ENCODE measurements at places on chromosomes 7 and 10.

- no peak for DNase-seq
Observed at GRCh38 chr7:50211130-50212015, 93.1 kb upstream of the IKZF1 start.

DNA sequence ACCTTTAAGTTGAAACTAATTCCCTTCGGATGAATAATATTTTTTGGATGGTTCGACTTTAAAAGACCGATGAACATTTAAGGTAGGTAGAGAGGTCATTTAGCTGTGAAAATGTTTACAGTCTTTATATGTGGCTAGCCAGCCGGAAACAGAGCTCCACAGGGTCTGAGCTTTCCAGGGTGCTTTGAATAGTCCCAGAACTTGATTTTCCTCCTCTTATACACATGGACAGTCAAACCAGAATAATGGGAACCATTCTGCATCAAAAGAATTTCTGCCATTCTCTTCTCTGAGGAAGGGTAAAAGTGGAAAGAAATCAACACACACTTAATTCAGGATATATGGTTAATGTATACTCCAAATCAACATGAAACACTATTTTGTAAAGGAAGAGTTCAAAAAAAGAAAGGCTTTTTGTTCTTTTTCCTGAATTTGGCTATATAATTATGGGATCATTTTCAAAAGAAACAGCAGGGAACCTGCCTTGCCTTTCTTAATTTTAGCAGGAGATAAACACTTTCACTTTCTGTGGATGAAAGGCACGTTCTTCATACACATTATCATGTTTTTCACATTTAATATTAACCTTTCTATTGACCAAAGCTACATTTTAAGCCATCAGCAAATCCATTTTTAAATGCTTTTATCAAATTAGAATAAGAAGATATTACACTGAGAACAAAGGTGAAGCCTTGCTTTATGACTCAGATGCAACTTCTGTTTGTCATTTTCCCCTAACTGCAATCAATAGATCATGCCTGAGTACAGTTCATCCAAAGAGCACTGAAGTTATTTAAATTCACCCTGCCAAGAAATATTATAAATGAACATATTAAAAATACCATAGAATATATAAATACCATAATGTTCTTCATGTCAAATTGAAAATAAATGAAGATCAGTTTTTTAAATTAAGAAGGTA lies 307.3 kb downstream of the THSD7A start:
- DNase-seq: no peak

GRCh38 chr10:114537736-114538135 lies 120.3 kb downstream of the ABLIM1 start:
- DNase-seq: no peak

GRCh38 chr10:77592510-77592909 lies 45.1 kb downstream of the KCNMA1 start:
- no peak for DNase-seq

- no peak for DNase-seq
Observed at GRCh38 chr7:117279931-117280557, 42.8 kb downstream of the WNT2 start.

- no peak for DNase-seq
Observed at GRCh38 chr7:86925221-86925620, 134.2 kb downstream of the ELAPOR2 start.

- no peak for DNase-seq
Observed at GRCh38 chr7:137169282-137169698, 174.2 kb downstream of the PTN start.

GRCh38 chr7:132298790-132299189 lies 277.5 kb downstream of the PLXNA4 start:
- DNase-seq: no peak

DNA sequence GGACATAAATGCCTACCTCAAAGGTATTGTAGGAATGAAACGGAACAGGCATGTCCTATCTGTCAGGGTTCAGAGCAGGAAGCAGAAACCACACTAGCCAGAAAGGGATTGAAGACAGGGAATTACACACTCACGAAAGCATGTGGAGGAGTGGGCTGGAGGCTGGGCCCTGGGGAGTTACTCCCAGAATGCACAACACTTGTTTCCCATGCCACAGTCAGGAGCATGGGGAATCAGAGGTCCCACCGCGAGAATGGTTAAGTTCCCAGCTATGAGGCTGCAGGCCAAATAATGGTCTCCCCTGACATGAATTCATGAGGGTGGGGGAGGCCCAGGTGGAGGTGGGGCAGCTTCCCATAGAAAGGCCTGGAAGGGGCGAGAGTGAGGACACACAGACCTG lies 212.7 kb downstream of the HERPUD2 start:
- DNase-seq: no peak

GRCh38 chr7:82275342-82275741 lies 168.2 kb downstream of the CACNA2D1 start:
- DNase-seq: no peak

- no peak for DNase-seq
Observed at GRCh38 chr7:150938566-150938965, 39.6 kb downstream of the KCNH2 start.

- peak; percentile 29 for DNase-seq
Observed at GRCh38 chr7:5375925-5376324, 47.7 kb downstream of the TNRC18 start.

GRCh38 chr7:139317939-139318505 lies 23.1 kb upstream of the FMC1 start:
- no peak for DNase-seq

DNA sequence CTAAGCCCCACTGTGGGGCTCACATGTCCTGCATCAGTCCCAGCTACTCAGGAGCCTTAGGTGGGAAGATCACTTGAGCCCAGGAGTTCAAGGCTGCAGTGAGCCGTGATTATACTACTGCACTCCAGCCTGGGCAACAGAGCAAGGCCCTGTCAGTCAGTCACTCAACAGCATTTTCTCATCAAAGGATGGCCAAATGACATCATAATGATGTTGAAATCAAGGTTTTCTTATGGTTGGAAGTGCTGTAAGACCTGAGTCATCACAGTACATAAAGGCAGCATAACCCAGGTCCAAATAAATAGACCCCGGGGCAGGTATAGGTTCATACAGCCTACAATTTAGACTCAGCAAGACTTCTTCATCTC lies 341.1 kb downstream of the PARD3 start:
- DNase-seq: no peak

DNA sequence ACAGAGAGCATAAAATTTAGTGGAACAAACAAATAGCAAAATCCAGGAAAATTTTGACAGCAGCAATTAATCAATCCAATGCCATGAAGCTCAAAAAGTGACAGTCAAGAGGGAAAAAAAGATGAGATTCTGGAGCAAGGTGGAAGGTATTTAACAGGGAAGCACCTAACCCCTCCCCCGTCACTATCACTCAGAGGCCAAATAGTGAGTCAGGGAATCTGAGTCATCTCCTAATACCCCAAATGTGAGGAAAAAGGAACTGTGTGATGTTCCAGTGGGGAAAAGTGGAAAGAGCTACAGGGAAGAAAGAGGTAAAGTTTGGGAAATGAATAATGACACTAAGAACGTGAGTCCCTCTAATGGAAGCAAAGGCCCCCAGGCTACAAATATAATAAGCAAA lies 113.2 kb upstream of the PHF14 start:
- no peak for DNase-seq

GRCh38 chr10:121168545-121169216 lies 317.5 kb downstream of the WDR11 start:
- no peak for DNase-seq

- DNase-seq: no peak
Observed at GRCh38 chr7:108592646-108593201, 23.1 kb downstream of the DNAJB9 start.

DNA sequence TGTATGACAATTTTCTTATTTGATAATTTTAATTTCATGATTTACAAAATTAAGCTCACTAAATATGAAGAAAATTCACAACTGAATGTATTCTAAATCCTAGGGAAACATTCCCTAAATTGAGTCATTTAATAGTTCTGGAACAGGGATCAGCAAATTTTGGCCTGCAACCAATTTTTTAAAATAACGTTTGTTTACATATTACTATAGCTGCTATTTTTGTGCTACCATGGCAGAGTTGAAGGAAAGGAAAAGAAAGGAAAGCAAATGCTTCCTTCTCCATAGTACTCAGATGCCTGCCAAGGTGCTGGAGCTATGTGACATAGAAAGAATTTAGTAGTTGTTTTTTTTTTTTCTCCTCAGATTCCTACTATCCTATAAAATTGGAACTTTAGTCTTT lies 1307.7 kb upstream of the LRRTM3 start:
- DNase-seq: no peak

DNA sequence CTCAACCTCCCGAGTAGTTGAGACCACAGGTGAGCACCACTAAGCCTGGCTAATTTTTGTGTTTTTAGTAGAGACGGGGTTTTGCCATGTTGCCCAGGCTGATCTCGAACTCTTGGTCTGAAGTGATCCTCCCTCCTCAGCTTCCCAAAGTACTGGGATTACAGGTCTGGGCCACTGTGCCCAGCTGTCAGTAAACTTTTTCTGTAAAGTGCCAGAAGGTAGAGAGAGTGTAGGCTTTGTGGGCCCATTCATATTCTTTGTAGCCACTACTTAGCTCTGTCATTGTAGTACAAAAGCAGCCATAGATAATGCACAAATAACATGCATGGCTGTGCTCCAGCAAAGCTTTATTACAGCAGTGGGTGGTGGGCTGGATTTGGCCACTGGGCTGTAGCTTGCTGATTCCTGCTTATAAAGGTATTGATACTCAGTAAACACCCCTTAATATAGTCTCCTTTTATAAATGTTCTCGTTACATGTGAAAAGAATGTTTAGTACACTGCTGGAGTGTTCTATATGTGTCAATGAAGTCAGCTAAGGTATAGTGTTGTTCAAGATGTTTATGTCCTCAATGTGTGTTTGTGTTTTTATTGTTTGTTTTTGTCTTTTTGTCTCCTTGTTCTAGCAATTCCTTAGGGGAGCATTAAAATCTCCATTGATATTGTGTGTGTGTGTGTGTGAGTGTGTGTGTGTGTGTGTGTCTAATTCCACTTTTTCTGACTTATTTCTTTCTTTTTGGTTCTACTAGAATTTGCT lies 644.7 kb upstream of the DPP6 start:
- no peak for DNase-seq

DNA sequence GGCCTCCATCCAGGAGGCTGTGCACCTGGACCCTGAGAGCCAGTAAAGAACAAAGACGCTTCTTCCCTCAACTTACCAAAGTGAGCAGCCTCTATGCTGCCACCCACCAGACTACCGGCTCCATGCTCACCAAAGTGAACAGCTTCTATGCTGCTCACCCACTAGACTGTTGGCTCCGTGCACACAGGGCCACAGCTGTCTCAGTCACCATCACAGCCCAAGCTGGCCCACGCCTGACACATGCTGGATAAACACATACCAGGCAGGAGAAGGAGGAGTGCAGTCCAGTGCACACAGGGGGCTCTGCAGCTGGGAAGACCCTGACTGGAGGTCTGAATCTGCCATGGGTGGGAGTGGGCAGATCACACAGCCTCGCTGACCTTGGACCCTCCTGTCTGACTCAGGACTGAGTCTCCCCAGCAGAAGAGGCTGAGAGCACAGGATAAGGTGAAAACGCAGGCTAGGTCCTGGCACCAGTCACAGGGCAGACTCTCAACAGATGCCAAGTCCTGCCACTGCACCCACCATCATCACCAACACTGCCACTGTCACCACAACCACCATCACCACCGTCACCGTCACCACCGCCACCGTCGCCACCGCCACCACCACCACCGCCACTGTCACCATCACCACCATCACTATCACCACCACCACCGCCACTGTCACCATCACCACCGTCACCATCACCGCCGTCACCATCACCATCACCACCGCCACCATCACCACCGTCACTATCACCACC lies 130.9 kb downstream of the MAD1L1 start:
- no peak for DNase-seq

DNA sequence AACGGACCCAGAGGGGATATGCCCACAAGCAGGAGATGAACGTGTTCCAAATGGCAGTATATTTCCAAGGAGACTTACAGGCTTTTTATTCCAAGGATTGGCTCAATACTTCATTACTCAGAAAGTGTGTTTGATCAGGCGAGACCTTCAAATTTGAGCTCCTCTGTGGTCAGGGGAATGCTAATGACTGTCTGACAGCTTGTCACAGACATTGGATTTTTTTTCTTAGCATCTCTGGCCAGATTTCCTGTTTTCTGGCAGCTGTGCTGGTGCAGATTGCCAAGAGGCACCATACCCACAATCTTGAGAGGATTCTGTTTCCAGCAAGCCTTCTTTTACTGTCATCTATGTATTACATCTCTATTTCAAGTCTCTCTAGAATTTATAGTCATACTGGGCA lies 93.8 kb downstream of the C1GALT1 start:
- no peak for DNase-seq

DNA sequence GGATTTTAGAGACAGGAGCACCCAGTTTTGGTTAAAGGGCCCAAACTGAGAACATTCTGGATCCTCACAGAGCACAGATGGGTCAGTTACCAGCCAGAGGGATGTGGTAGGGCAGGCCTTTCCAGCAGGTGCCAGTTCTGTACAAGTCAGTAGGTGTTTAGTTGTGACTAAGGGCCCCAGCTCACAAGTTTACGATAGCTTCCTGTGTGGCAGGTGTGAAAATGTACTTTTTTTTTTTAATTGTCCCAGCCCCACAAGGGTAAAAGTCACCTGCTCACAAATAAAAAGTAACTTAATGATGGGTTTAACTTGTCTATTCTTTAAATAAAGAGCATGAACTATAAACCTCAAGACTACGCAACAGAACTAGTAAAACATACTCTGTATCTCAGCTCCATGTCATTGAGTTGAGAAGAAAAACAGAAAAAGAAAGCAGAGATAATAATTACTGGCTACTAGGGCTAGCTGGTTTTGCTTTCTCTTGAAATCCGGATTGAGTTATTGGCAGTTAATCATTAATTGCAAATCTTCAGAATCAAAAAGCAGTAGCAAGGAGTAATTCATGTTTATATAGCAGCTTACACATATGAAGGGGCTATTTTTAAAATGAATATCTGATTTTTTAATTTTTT lies 15.4 kb downstream of the NFE2L3 start:
- no peak for DNase-seq

GRCh38 chr10:5862360-5862961 lies 27.2 kb downstream of the ANKRD16 start:
- DNase-seq: no peak

DNA sequence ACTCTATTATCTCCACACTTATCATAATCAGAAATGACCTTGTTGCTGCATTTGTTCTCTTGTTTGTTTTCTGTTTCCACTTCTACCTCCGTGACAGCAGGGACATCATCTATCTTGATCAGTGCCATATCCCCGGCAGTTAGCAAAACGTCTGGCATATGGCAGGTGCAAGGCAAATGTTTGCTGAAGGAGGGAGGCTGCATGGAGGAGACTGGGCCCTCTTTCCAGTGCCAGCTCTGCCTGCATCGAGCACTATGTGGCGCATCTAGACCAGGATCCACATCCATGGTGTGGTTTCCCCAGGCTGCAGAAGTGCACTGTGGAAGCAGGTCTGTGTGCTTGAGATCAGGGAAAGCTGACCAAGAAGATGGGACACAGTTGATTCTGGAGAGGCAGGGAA lies 181.2 kb downstream of the KCNMA1 start:
- no peak for DNase-seq

- DNase-seq: no peak
Observed at GRCh38 chr10:101484175-101484745, 103.8 kb downstream of the POLL start.

DNA sequence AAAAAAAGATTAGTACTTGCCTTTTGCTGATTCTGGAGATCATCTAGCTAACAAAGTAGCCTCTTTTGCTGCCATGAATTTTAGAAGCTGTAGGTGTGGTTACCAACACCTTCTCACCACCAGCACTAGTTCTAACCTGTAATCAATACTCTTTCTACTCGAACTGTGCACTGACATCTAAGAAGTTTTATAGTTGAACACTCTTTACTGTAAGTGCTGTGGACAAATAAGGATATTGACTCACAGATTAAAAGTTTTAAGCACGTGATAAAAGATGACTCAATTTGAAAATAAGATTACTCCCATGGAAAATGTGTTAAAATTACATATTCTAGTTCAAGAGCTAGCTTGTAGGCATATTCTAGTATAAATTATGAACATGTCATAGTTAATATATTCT lies 89.9 kb downstream of the REEP3 start:
- no peak for DNase-seq

Measured in activated effector memory CD4-positive, alpha-beta T cell treated with Interleukin-2 at 50 U/mL for 16 hours (primary cell).